ENCODE measurements at places on chromosomes 4 and X. TPM values are rescaled to one million over a fixed set of nuclear protein-coding genes. Genes with fewer than 3 reads are reported as not detected.

DNA sequence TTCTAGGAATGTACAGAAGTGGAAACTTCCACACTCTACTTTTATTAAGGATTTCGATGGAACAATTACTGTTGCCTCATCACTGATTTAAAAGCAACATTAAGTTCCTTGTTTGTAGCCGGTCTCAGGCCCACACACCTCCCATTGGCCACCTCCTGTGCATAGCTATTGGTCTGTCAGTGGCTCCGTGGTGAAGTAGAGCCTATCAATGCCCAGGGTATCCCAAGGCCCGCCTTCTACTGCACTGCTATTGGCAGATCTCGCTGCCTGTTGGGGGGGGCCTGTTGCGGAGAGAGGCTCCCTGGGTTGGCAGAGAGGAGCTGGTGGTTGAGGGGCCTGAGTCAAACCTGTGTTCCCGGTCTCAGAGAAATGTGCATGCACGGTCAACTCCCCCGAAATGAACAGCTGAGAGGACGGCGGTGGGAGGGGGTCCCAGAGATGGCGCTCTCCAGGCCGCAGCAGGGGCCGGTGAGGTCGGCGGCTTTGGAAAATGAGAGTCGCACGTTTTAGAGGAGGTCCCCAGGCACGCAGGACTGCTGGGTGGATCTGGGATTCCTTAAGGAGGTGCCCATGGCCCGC, 4.9 kb upstream of the ARAF start:
- DNase-seq = peak; percentile 90

- no peak for DNase-seq
Measured at GRCh38 chr4:147842573-147842972, 110.7 kb downstream of the ARHGAP10 start.

The LETM1 gene
- total RNA-seq = 64.9 TPM

The RPL39 gene
- total RNA-seq = 2,883 TPM

- peak; percentile 78 for DNase-seq
Measured at GRCh38 chr4:114417214-114417613, 181.4 kb upstream of the UGT8 start.
